ENCODE measurements at places on chromosomes 1 and 21. TPM values are rescaled to one million over a fixed set of nuclear protein-coding genes. Genes with fewer than 3 reads are reported as not detected.

Gene PRRX1
- total RNA-seq, result 101 TPM

Gene TRAF3IP3
- total RNA-seq, result not detected

Gene HMGCS2
- total RNA-seq, result not detected

Gene TSPAN2
- total RNA-seq, result 0.58 TPM

Gene NEK2
- total RNA-seq, result 43.3 TPM

Gene IRF6
- total RNA-seq, result 0.19 TPM

Gene FCGR3B
- total RNA-seq, result not detected

Gene SH2D1B
- not detected for total RNA-seq

Gene SERPINC1
- total RNA-seq, result not detected

Gene MAP7D1
- total RNA-seq, result 90.5 TPM

Gene CGN
- under 0.01 TPM for total RNA-seq

Gene PGLYRP4
- total RNA-seq, result not detected

Gene CFHR1
- total RNA-seq, result 0.19 TPM

Gene AJAP1
- total RNA-seq, result under 0.01 TPM

Gene VASH2
- total RNA-seq, result not detected

Gene MRPS6
- total RNA-seq, result 42.2 TPM

Gene DMRTA2
- total RNA-seq, result not detected

Gene KCNJ9
- total RNA-seq, result not detected

Gene PLEKHM2
- 49.7 TPM for total RNA-seq

Gene OLFML3
- total RNA-seq, result 7.5 TPM

Gene PLD5
- not detected for total RNA-seq

Gene CFAP298
- 25.7 TPM for total RNA-seq

Gene EFNA1
- 1.4 TPM for total RNA-seq

Gene GJA4
- 0.58 TPM for total RNA-seq

Gene HAO2
- total RNA-seq, result not detected

Gene TRIM58
- total RNA-seq, result 3.1 TPM

Gene LDLRAD1
- total RNA-seq, result not detected
